H4 (cell line): ENCODE measurements at places on chromosomes 3 and 15. TPM values are rescaled to one million over a fixed set of nuclear protein-coding genes. Genes with fewer than 3 reads are reported as not detected.

RARB gene
- total RNA-seq = 0.90 and 1.0 TPM in 2 replicates

DNA sequence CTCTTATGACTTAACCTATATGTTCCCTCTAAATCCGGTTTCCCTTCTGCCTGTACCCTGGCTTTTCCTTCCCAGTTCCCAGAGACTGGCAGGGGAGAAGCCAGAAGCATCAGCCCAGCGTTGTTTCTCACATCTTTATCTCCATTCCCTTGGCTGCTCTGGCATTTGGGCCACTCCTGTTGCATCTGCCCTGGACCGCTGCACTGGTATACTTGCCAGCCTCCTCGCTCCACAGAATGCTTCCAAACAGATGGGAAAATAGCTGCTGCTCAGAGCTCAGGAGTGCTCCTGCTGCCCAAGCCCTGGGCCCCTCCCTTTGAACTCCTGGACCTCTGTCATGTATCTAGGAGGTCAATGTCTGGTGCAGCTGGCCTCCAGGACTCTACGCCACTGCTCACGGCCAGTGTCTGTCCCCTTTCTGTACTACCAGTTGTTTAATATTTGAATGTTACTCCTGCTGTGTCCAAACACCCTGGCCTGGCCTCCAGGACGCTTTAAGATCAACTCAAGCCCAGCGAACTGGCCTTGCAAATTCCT is 6.8 kb downstream of the SPINT1 start:
- DNase-seq = no peak

IREB2 gene
- total RNA-seq = 13.6 and 16.6 TPM in 2 replicates

NDN gene
- total RNA-seq = 0.33 and 1.3 TPM in 2 replicates

- DNase-seq = no peak
Measured at GRCh38 chr15:33080006-33080405, 114.5 kb downstream of the FMN1 start.

DNA sequence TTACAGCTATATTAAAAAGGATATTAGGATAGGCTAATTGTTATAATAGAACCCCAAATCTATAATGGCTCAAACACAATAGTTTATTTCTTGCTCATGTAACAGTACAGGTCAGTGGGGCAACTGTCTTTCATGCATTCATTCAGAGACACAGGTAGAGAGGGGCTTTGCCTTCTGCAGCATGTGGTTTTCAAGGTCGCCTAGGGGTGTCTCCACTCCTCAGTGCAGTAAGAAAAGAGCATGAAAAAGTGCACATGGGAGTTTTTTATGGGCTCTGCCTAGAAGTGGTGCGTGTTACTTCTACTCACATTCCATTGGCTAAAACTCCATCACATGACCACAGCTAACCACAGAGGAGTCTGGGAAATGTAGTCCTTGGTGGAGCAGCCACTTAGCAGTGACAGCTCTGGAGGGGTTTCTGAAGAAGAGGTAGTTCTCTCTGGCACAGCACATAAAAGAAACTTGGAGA is 1.8 kb downstream of the ZBTB38 start:
- peak; percentile 97 for DNase-seq

CTSH gene
- 39.9 and 40.5 TPM in 2 replicates for total RNA-seq

DNA sequence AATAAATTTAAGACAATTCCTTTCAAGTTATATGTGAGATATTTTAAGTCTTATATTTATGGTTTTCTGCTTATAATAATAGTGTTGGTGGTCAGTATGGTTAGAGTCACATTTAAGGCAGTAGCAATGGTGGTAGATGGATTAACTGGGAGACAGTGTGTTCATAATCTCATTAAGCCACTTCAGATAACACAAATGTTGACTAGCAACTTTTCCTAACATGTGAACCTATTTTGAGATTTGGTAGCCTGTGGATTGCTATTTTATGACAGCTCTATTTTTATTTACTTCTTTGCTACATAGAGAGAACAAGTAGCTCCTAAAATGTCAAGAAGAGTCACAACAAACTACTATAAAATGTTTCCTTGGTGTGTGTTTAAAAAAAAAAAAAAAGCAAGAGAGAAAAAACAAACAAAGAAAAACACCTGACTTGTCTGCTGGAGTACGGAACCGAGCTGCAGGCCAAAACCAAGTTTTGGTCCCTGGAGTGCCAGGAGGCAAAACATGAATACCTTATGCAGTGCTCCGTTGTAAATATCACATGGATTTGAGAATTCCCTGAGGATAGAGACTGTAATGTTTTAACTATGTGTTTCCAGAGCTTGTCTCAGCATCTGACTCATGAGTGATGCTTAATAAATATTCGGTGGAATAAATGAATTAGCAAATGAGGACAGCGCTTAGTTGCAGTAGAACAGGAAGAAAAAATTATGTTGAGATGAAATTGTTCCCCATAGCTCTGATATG is 457.1 kb upstream of the ROBO2 start:
- no peak for DNase-seq

SNTN gene
- not detected in 2 replicates for total RNA-seq

DNA sequence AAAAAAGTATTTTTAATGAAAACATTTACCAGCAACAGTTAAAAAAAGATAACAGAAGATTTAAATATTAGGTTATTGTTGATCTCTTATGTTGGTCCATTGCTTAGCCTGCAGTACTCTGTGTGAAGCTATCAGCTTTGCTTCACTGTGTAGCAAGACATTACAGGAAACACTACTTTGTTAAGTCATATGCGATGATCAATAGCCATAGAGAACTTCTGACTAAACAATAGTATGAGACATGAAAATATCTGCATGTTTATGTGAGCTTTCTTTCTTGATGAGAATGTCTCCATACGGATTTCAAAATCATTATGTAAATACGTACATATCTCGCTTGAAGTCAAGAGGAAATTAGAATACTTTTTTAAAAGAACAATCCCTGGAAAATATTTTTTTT is 27.0 kb upstream of the CAPN3 start:
- no peak for DNase-seq

DNA sequence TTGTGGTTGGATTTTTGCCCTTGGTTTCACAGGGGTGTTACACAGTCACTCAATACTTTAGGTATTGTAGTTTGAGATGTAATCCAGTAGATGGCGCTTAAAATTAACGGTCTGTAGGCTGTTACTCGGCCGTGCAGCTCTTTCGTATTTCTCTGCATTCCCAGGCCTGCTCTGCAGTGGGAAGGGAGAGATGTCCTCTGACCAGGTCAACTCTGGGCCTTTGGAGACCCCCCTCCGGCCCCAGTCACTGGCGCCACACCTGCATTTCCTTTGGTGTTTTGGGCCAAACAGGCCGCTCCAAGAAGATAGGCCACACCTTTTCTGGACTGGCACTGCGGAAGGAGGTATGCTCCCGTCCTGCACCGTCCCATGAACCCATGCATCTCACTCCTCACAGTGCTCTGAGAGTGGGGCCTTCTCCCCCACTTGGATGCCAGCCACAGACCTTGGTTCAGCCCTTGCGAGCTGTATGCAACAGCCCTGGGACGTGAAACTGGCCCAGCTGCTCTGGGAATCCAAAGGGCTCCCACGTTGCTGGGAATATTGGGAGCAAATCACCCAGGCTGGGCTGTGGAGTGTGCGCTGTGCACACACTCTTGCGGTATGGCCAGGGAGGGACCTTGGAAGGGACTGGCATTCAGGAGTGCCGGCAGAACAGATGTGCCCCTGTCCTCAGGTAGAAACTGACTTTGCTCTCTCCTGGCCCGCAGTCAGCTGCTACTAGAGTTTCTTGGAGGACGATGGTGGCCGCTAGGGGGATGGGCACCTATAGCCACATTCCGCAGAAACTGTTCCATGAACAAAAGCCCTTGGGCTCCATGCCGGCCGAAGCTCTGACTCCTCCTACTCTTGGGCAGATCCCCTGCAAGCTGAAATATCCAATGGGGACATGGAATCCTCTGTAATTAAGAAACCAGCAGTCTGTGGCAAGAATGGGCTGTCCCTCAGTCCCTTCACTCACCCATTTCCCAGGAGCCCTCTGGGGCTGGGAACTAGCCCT is 410.5 kb upstream of the CADM2 start:
- DNase-seq = peak; percentile 11

GRCh38 chr15:36671017-36671416 is 91.6 kb downstream of the CDIN1 start:
- no peak for DNase-seq

NIT2 gene
- total RNA-seq = 33.6 and 47.0 TPM in 2 replicates

- DNase-seq = no peak
Measured at GRCh38 chr15:73839699-73840377, 33.5 kb upstream of the TBC1D21 start.

DNA sequence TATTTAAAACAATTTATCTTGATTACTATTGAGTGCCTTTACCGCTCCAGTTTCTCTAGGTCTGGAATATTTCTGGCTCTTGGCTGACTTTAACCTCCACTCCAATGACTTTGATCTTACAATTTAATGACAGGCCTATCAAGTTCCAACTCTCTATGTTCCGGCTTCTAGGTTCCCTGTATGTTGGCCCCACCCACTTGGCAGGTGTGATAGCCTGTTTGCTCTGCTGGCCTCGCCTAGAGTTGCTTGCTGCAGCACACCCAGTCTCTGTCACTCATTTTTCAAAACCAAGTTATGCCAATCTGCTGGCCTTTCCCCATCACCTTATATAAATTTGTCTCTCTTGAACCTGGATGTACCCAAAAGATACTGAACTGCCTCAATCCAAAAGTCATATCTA is 428.0 kb downstream of the ROBO1 start:
- no peak for DNase-seq

TEX55 gene
- not detected in 2 replicates for total RNA-seq

KCNMB2 gene
- total RNA-seq = not detected in 2 replicates

DNA sequence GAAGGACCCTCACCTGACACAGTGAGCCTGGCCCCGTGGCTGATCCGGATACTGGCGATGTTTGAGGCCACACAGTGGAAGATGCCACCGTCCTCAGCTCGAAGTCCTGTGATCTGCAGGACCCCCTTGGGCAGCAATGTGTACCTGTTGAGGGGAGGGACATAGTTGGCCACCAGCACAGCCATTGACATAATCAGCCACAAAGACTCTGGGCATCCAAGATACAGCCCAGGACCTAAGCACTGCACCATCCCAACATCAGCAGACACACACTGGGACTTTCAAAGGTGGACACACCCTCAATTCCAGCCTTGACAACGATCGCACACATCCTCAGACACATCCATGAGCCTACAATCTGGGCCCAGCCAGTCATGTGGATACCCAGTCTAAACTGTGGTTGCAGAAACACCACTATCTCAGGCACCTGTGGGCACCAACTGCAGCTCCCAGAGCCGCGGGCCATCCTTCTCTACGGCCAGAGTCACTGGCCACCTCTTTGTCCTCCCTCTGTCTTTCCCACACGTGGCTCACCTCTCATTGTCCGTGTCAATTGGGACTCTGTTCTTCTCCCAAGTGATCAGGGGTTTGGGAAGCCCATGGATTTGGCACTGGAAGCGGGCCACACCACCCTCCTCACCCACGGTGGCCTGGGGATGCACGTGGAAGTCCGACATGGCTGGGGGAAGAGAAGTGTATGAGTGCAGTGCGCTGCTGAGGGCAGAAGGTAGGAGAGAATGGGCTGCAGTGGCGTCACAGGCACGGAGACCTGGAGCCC is 31.0 kb downstream of the RNU5B-1 start:
- no peak for DNase-seq

GRCh38 chr3:195838714-195839113 is 27.0 kb upstream of the MUC4 start:
- DNase-seq = no peak

- DNase-seq = no peak
Measured at GRCh38 chr15:45991863-45992262, 357.0 kb downstream of the SQOR start.

PLSCR5 gene
- total RNA-seq = not detected in 2 replicates

- DNase-seq = no peak
Measured at GRCh38 chr3:34107669-34108068, 309.2 kb downstream of the PDCD6IP start.

- DNase-seq = no peak
Measured at GRCh38 chr3:53646723-53647122, 152.3 kb downstream of the CACNA1D start.

DNA sequence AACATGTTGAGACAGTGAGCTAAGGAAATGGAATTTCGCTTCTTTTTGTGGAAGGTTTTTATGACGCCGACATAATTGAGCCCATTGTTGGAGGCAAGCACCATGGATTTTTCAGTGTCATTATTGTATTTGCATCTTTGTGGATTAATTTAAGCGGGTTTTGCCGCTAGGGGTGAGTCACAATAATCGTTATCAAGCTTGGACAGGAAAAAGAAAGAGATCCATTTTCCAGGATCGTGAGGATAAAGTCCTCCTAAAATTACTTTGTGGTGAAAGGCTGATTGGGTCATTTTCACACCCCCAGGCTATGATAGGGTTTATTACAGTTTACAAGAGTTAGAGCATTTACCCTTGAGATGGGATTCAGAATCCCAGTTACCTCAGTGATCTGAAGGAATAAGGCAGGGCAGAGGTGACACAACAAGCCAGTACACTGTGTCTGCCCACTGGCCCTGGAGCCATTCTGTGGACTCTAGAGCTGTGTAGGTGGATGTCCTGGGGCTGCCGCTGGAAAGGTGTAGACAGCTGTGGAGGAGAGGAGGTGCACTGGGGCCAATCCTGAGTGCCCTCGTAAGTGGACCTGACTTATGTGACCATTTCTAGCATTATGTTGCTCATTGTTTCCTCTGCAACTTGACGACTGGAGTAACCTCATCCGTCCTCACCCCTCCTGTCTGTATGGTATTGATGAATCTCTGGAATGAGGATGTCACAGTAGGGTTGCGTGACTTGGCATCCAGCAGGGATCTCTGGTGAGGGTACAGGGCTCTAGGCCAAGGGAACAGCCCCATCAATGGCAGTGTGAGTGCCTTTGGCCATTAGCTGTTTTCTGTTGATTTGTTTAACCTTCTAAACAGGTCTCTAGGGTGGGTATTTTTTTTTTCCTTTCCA is 370.1 kb downstream of the LRTM1 start:
- peak; percentile 67 for DNase-seq

GRCh38 chr15:52256366-52256765 is 39.2 kb downstream of the MYO5C start:
- peak; percentile 67 for DNase-seq

GRCh38 chr3:11385891-11386290 is 113.7 kb downstream of the ATG7 start:
- no peak for DNase-seq

- DNase-seq = no peak
Measured at GRCh38 chr3:45486926-45487325, 98.5 kb downstream of the LARS2 start.

DNA sequence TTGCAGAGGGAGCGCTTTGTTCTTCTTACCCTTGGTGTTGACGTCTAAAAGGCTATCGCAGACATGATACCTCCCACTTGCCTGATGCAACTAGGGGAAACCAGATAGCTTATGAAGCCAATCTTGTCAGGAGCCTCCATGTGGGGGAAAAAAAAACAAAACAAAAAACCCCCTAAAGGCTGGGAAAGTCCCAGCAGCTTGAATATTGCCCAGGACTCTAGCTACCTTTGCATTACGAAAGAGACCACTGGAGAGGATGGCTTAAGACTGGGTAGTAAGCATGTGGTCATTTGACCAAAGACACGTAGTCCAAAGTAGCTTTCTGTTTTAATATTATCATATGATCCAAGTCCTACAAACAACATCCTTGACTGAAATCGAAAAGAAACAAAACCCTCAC is 120.7 kb upstream of the WNT5A start:
- DNase-seq = no peak

EAF2 gene
- total RNA-seq = 3.4 and 4.3 TPM in 2 replicates

GRCh38 chr3:129606636-129607390 is at the start of gene PLXND1:
TSS of gene PLXND1 (minus strand) at chr3:129606676. CDS start at chr3:129606639, 37 bp downstream.
- peak; percentile 33 for DNase-seq
